ENCODE measurements at places on chromosomes 2 and 18.
A peak's percentile ranks its signal among the peaks of the same experiment; 100 is the strongest.

DNA sequence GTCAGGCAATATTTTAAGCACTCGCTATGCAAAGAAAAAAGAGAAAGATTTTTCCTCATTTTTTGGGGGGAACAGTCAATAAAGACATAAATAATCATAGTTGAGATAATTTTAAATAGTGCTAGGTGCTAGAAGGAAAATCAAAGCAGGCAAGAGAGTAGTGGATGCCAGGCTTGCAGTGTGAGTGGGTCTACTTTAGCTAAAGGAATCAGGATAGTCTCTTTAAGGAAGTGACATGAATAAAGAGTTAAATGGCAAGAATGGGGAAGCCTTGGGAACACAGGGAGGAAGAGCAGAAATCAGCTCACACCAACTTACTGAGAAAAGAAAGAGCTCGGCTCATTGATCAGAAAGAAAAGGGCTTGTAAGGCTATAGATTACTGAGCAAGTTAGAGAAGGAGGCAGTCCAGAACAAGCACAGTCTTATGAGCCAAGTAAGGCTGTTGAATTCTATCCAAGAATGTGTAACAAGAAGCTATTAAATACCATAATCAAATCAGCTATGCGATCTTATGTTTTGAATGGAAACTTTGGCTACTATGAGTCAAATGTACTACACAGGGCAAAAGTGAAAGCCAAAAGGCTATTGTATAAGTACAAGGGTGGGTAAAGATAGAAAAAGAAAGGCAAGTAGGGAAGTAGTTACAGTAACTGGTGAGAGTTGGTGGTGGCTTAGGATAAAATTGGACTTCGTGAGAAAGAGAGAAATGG, 833.8 kb upstream of the PIK3C3 start:
- DNase-seq = peak; percentile 74

DNA sequence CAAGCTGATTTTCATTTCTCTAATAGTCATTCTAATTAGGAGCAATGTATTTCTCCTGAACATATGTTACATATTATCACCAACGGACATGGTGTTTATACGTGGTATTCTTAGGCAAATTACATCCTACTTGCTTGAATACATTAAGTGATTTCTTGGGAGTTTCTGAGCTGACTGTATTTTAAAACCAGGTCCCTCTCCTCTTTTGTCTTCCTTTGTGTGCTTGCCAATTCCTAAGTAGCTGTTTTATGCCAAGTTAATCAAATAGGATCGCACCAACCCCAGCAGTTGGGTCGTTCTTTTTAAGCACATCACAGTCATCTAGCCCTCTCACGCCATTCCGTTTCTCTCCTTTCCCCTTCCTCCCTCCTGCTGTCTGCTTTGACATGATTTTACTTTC, 75.4 kb upstream of the MAP2 start:
- no peak for DNase-seq

DNA sequence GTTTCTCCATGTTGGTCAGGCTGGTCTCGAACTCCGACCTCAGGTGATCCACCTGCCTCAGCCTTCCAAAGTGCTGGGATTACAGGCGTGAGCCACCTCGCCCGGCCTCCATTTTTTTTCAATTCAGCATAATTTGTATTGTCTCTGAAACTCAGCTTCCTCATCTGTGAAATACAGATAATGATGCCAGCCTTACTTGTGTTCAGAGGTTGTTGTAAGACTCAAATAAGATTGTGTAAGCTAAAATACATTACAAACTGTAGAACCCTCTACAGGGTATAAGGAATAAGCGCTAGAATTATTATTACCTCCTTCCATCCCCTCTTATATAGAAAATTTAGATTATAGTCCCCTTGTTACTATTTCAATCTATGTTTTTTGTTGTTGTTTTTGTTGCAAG, 24.8 kb upstream of the STARD7 start:
- no peak for DNase-seq

DNA sequence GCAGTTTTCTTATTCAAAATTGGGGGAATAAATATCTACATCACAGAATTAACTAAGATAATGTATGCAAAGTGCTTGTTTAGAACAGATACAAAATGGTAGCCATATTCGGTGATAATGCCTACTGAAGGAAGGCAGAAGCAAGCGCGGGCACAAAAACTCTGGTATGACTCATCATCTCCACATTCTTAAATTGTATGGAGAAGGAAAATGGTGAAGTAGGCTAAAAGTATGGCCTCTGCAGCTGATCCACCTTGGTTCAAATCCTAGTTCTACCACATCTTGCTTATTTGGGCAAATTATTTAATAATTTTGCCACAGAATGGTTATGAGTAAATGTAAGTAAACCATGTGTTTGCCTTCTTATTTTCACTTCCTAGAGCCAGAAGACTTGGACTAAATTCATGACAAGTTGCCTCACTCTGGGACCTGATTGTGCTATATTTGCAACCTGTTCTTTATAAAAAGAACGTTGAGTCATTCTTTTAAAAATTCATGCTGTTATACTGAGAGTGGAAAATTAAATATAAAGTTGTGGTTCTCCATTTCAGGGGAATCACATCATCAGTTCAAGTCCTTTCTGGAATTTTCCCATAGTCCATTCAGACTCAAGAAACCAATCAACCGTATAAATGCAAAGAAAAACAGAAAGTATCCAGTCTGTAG, 9.0 kb upstream of the CDK15 start:
- DNase-seq = peak; percentile 74

- peak; percentile 59 for DNase-seq
Measured at GRCh38 chr2:161983866-161984265, 90.1 kb downstream of the DPP4 start.

DNA sequence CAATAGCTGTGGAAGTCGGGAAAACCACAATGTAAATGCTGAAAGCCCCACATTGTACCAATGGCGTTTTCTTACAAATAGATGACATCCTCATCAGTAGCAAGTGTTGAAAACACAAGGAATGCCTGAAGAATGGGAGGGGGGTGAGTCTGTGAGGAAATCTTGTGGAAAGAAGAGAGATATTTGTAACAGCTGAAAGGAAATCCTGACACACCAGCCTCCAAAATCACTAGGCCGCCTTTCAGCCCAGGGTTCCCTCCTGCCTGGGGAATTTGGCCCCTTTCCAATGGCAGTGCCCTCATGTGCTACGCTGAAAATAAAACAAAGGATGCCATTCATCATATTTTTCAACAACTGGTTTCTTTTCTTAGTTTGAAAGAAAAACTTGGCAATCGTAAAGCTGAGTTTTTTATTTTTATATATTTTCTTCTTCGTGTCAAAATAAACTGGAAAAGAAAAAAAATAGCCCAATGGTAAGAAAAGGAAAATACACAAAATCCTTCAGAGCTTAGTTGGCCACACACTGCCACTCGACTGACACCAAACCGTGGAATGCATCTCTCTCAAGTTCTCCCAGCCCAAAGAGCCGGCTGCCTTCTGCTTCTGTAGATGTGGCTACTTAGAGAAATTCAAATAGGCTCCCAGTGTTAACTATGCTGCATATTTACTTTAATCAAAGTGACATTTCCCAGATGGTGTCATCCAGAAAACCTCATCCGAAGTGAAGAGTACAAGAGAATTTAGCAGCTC, 52.0 kb downstream of the FTCDNL1 start:
- DNase-seq = no peak

GRCh38 chr18:8142932-8143331, 466.3 kb upstream of the RAB12 start:
- DNase-seq = no peak

DNA sequence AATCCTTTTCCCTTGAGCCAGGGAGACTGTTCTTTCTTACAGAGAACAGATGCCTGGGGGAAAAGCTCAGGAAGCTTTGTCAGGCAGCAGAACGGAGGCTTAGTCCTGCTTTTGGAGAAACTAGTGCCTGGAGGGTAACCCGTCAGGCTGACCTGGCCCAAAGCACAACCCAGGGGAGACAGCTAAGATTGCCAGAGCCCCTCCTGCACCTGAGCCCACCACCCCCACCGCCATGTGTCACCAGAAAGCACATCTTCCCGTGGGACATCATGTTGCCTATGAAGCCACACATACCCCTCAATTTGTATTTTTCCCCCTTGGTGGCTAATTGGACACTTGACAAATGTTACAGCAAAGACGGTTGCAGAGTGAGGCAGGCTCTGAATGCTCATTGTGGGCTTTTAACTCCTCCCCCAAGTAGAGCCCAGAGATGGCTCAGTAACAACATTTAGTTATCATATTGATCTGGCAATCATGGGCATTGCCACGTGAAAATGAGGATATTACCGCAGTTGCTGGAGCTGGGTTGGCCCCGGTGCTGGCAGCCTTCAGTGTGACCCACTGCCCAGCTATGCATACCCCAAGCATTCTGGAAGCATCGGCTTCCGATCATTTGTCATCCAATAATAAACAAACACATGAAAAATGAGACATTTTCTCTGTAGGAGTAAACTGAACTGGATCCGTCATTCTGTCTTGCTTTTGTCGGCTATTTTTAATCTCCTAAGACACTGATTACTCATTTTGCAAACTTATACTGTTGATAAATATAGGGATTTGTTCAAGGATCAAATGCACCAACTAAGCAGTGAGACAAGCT, 229.5 kb downstream of the ATAD2B start:
- peak; percentile 19 for DNase-seq

- DNase-seq = no peak
Measured at GRCh38 chr2:218622606-218623365, 15.1 kb downstream of the PLCD4 start.

DNA sequence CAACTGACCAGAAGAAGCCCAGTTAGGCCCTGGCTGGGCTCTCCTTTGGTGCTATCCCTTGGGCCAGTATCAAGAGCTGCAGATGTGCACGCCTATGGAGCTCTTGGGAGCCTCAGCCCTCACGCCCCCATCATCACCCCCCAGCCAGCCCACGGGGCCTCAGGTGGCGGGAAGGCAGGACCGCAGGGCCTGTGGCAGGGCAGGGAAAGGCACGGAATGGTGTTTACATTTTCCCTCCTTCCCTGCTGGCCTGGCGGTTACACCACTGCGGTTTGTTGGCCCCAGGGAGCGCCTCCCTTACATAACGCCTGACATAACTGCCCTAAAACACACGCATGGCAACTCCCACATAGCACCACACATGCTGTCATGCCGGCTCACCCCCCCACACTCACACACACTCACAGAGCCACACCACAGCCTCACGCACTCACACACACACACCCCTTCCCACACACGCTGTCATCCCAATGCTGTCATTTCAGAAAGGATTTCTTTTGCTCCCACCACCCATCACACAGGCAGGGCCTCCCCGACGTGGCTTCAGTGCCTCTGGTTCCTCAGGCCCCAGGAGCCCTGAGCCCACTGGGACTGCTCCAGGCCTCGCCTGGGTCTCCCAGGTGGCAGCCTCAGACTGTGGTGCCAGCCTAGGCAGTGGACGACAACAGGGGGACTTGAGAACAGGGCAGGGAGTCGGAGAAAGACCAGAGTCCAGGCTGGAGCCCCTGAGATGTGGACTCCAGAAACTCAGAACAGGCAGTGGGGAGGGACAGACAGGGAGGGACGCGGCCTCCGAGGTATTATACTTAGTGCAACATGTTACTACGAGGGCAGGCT, 15.7 kb downstream of the ZFP36L2 start:
- DNase-seq = peak; percentile 82

GRCh38 chr2:47019532-47019931, 103.9 kb upstream of the MCFD2 start:
- no peak for DNase-seq

DNA sequence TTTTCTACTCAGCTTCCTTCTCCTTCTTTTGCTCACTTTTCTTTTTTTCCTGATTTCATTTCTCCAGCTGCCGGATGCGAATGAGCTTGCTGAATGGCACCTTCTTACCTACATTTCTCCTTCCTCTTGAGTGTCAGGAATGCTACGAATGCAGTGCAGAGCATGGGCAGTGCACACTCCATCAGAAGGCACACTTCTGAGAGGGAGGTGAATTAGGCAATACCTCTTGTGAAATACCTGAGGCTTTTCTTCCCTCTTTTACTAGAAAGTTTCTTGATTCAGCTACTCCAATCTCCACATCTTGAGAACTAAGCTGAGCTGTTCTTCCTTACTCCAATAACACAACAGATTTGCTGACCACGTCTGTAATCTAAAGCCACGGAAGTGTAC, 51.1 kb downstream of the PLEKHM3 start:
- no peak for DNase-seq

- DNase-seq = no peak
Measured at GRCh38 chr2:33522576-33522975, 46.1 kb downstream of the RASGRP3 start.

- peak; percentile 49 for DNase-seq
Measured at GRCh38 chr2:108938077-108938710, 50.8 kb downstream of the EDAR start.

- no peak for DNase-seq
Measured at GRCh38 chr2:20371323-20372025, 20.8 kb upstream of the PUM2 start.

DNA sequence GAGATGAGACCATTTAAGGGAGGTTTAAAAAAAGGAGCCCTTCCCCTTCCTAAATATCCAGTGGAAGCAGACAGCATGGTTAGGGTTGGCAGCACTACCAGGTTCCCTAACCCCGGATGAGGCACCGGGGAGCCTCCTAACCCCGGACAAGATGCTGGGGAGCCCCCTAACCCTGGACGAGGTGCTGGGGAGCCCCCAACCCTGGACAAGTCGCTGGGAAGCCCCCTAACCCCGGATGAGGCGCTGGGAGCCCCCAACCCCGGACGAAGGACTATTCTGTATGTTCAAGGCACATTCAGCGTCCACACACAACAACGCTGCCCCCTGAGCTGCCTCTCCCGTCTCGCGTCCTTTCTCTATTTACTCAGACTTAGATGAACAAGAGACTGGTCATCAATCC, 51.9 kb downstream of the ANKMY1 start:
- no peak for DNase-seq

DNA sequence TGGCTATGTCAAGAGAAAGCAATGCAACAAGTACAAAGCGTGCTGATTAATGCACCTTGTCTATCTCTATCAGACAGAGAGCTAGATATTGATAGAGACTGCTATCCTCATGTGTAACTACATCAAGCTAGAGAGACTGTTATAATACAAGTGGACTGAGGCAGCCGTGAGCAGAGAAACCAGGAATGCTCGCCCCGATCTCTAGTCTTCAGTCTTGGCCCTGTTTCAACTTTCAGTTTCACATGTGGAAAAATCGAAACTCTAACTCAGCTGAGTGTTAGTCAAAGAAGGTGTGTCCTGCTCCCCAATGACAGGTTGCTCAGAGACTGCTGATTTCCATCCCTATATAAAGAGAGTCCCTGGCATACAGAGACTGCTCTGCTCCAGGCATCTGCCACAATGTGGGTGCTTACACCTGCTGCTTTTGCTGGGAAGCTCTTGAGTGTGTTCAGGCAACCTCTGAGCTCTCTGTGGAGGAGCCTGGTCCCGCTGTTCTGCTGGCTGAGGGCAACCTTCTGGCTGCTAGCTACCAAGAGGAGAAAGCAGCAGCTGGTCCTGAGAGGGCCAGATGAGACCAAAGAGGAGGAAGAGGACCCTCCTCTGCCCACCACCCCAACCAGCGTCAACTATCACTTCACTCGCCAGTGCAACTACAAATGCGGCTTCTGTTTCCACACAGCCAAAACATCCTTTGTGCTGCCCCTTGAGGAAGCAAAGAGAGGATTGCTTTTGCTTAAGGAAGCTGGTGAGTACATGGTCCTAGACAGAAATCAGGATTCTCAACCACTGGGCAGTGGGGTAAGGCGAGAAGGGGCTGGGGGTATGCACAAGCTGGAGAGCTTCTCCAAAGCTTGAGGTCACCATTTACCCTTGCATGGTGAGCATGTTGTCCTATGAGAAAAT, at the start of gene RSAD2:
Gene RSAD2, plus strand, starts transcription at position 376 of the 903 bp plus-strand sequence. Its CDS starts 24 bp downstream, at position 400.
- peak; percentile 55 for DNase-seq
